ENCODE measurements at places on chromosomes 6 and 20.

GRCh38 chr6:105226598-105227294 is 46.9 kb upstream of the POPDC3 start:
- no peaks in the 10 kb centered on the region for H3K27me3 ChIP-seq
- H3K4me1 ChIP-seq, result no peaks in the 10 kb centered on the region
- H3K27ac ChIP-seq, result no peak overlapping the region
- H3K4me3 ChIP-seq, result no peak overlapping the region
- H3K36me3 ChIP-seq, result no peaks in the 10 kb centered on the region
- no peak for DNase-seq

DNA sequence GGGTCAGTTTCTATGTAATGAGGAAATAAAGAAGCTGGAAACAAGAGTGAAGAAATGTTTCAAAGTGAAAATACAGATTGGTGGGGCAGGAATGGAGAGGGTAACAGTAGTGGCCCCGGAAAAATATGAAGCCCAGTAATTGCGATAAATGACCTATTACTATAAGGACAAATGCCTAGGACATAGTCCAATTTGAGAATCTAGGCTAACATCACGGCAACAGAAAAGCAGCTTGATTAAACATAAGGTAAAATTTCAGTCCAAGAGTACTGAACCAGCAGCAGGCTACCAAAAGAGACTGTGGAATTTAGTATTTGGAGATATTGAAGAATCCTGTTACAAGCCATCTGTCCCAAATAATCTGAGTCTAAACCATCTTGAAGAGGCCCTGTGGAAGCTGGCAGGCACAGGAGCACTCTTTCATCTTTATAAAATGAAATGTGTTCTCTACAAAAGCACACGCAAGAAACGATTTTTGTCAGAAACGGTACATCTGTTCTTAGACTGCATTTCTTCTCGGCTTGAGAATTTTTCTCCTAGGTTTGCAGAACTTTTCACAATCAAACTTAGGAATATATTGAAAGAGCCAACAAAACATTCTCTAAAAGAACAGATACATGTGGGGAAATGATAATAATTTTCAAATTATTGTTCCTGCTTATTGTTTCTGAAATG is 49.3 kb downstream of the ELOVL5 start:
- H3K4me3 ChIP-seq, result no peak overlapping the region
- DNase-seq, result no peak
- H3K27ac ChIP-seq, result peak overlapping the region; percentile 64
- no peaks in the 10 kb centered on the region for H3K36me3 ChIP-seq

- peaks cover 12% of the 10 kb centered on the region for H3K4me1 ChIP-seq
- peaks cover 39% of the 10 kb centered on the region for H3K36me3 ChIP-seq
- no peak overlapping the region for H3K4me3 ChIP-seq
- H3K27ac ChIP-seq, result no peak overlapping the region
- no peaks in the 10 kb centered on the region for H3K27me3 ChIP-seq
Measured at GRCh38 chr6:41601248-41601549, 37.1 kb upstream of the MDFI start.

- DNase-seq, result no peak
- peak overlapping the region; percentile 81 for H3K27ac ChIP-seq
- H3K27me3 ChIP-seq, result no peaks in the 10 kb centered on the region
- H3K4me3 ChIP-seq, result no peak overlapping the region
- H3K36me3 ChIP-seq, result peaks cover 12% of the 10 kb centered on the region
Measured at GRCh38 chr20:38893056-38893564, 33.1 kb upstream of the FAM83D start.

DNA sequence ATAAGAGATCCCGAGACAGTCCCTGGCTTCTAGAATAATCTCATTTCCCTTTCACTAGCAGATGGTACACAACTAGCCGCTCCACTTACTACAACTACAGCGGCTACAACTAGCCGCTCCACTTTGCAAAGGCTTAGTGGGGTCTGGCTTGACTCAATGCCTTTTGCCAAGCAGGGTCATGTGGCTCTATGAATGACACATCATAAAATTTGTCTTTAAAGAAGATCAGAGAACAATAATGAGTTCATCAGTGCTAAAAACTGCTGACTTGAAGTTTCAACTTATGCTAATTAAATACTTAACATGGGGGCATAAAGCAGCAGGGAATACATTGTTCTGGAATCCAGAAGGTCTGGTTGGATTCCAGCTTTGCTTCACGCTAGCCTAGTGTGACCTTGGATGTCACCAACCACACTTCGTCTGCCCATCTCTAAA is 2.0 kb upstream of the MICAL1 start:
- H3K4me3 ChIP-seq, result no peak overlapping the region
- H3K4me1 ChIP-seq, result peaks cover 38% of the 10 kb centered on the region
- H3K27me3 ChIP-seq, result no peaks in the 10 kb centered on the region
- H3K36me3 ChIP-seq, result peaks cover 15% of the 10 kb centered on the region
- no peak for DNase-seq
- H3K27ac ChIP-seq, result no peak overlapping the region

Data from spleen (tissue), 13 donors.